BJ (cell line): ENCODE measurements at places on chromosomes 3 and 15.

DNA sequence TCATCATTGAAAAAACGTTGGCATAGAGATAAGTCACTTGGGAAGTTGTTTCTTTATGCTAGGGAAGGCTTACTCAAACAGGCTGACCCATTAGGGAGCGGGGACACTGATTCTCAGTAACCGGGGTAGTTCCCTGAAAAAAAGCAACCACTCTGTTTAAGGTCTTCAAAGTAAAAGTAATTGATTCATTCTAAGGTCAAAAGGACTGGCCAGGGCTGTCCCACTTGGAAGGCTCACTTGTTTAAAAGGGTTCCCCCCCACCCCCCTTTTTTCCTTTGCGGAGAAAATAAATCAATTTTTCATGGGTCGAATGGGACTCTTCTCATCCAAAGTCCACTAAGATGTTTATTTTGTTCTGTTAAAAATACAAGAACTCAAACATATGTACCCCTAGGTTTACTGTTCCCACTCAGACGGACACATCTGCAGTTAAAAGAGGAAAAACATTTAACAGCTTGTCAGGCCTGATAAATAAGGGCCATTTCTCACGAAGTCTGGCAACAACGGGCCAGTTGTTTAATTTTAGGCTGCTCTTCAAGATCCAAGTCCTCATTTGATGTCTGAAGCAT is 53.0 kb downstream of the ARHGEF3 start:
- no peak for DNase-seq

GRCh38 chr15:90989040-90989768 is 5.1 kb downstream of the PRC1 start:
- no peak for DNase-seq

- no peak for DNase-seq
These were observed 5.5 kb upstream of the CLN6 start for GRCh38 chr15:68235022-68235421.

DNA sequence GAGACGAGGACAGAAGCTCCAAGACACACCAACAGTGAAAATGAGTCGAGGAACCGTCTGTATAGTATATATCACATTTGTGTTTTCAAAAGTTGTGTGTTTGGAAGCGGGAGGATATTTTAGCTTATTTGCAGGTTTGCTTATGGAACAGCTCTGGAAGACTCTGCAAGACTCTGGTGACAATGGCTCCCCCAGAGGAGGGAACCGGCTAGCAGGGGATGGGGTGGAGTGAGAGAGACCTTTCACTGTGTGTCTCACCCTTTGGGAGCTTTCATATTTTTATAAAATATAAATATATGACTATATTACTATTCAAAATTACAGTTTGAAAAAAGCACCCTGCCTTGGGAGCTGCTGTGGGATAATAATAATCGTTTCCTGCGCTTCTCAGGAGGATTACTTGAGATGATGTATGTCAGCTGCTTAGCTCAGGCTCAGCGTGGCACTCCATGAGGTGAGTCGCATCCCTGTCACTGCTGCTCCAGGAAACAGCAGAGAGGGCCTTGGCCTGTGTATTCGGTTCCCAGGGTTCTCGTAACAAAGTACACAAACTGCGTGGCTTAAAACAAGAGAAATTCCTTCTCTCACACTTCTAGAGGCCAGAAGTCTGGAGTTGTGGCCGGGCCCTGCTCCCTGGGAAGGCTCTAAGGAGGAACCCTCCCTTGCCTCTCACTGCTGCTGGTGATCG is 183.9 kb downstream of the FAM43A start:
- no peak for DNase-seq

- DNase-seq = no peak
These were observed 678.5 kb downstream of the NR2F2 start for GRCh38 chr15:97009031-97009431.

DNA sequence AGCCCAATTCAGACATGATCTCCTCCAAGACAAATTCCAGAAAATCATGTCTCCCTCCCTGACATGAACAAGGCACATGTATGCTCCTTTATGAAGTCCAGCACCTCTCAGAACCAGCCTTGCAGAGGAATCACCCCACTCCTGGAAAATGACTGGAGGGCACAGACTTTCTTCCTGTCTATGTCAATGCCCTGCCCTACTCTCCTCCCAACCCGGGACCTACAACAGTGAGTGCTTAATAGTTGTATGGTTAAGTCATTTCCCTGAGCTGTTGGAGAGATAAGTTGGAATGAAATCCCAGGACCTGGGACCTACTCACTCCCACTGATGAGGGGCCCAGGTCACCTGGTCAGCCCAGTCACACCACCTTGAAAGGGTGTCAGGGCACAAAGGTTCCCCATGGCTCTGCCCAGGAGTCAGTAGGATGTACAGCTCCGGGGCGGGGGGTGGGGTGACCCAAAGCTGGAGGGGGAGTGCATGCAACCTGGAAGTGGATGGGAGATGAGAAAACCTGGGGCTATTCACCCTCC is 80.1 kb upstream of the HERC1 start:
- no peak for DNase-seq

DNA sequence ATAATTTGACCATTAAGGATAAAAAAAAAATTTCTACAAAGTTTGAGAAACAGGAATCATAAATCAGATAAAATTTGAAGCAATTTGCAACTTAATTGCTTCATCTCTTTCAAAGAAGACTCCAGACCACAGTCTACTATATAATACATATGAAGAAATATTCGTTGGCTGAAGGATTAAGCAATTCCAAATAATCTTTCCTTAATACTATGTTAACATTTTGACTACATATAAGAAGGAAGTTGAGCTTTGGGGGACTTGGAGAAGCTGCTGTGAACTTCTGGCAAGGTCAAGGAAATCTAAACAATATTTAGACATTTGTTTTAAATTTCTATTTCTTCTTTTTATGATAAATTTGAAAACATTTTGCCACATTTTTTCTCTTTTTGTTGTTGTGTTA is 13.5 kb upstream of the GABRR3 start:
- DNase-seq = no peak

DNA sequence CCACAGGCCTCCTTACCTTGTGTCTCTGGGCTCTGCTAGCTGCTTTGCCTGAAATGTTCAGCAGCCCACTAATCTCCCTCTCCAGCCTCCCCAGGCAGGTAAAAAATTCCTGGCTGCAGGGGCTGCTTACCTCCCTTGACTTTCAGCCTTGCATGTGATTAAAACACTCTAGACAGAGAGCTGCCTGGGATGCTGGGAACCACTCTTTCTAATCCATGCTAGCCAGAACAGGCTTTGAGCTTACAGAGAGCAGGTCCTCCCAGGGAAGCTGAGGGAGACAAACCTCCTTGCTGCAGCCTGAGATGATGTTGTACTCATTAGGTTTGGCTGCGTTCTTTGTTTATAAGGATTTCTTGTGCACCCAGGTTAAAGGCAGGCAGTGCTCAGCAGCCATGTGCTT is 33.7 kb upstream of the LIPC start:
- no peak for DNase-seq

DNA sequence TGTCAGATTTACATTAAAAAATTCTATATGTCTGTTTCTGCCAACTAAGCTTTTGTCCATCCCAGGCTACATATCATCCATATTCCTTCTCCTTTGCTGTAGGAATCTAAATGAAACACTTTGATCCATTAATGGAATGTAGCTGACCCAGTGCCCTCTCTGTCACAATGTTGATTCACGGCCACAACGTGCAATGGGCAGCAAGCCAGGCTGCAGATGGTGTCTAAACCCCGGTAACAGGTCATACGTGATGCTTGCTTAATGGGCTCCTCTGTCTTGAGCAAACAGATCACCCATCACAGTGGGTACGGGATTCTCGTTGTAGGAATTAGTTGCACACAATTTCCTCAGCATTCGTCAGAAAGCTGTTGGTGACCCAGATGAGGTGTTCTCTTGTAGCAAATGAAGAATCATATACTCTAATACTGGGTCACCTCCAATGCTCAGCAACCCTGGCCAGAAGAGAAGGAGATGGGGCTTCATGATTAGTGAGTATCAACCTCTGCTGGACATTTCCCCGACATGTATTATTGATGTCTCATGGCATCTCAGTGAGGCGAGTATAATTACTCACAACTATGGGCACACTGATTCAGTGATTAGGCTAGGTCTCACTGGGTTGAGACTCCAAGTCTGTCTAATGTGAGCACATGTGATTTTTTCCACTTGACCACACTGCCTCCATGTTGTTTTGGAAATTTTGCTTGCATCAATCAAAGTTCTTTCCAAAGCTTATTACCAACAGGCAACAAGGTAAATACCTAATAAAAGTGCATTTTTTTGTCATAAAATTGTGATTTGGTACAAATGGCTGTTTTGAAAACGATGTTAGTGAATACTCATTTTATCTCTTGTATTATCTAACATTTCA is 12.9 kb upstream of the DCBLD2 start:
- no peak for DNase-seq

DNA sequence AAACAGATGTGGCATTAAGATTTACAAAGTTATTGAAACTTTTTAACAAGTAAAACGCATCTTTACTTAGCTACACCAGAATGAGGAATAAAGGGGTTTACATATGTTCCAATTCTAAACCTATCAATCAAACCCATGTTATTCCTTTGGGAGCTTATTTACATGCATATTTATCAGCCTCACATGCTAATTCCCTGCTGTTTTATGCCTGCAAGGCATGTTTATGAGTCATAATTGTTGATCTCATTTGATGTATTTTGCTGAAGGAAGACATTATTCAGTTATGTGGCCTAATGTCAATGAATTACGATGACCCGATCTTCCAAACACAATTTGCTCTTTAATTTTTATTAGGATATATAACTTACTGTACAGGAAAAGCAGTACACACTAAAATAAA is 272.9 kb downstream of the TBC1D5 start:
- no peak for DNase-seq

DNA sequence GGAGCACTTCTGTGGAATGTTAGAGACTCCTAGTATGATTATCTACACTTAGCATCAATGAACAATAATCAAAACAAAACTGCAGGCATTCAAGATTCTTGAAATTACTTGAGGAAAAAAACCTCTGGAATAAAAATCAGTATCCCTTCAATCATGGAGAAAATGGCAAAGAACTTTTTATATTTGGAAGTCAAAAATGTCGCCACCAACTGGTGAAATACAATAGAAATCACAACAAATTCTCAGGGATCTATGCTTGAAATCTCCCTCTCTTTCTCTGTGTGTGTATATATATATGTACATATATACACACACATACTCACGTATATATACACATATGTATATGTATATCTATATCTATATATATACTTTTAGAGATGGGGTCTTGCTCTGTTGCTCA is 378.9 kb upstream of the ALCAM start:
- DNase-seq = no peak

GRCh38 chr3:113695431-113695785 is 1.0 kb downstream of the USF3 start:
- no peak for DNase-seq

DNA sequence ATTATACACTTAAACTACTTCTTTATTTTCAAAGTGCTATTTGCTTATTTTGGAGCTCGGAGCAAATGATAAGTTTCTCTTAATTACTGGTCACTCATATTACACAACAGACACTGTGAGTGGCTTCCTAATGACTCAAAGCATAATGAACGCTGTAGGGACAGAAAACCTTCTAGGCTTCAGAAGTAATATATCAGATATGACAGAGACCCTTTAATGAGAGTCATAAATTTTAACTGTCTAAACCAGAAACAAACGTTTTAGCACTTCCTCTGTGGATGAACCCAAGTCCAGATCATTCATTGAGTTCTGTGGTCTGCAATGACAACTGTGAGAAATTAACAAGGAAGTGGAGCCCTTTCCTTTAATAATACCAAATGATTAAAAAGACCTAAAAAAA is 66.6 kb downstream of the ARPP21 start:
- DNase-seq = no peak

GRCh38 chr15:48946074-48946839 is 17.5 kb downstream of the SHC4 start:
- no peak for DNase-seq

DNA sequence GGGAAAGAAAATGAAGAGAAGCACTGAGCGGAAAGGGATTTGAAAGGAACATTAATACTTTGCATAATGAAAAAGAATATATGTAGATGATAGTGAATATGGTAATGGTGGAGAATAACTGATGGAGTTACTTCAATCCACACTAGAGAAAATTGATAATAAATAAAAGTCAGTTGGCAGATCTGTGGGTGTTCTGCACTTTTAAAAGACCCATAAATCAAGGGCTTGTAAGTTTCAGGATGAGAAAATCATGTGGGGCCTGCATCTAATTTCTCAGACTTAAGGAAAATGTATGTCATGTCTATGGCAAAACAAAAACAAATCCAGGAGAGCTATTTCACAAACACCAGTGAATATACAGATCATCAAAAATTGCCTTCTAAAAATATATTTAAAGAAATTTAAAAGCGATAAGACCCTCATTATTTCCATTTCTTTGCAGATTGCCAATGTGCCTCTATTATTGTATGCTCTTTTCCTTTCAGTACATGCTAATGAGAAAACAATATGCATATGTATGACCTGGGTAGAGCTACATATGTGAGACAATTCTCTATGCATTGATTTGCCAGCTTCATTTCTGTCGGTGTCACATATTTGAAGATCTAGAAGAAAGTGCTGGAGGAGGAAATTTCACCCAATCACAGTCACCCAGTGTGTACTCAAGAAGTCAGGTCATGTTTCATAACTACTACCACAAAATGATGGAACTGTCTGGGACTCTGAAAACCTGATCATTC is 269.9 kb upstream of the PDZRN3 start:
- no peak for DNase-seq

GRCh38 chr3:118986734-118987133 is 47.9 kb downstream of the IGSF11 start:
- DNase-seq = no peak

- no peak for DNase-seq
These were observed 32.6 kb downstream of the HACD2 start for GRCh38 chr3:123552095-123552714.

DNA sequence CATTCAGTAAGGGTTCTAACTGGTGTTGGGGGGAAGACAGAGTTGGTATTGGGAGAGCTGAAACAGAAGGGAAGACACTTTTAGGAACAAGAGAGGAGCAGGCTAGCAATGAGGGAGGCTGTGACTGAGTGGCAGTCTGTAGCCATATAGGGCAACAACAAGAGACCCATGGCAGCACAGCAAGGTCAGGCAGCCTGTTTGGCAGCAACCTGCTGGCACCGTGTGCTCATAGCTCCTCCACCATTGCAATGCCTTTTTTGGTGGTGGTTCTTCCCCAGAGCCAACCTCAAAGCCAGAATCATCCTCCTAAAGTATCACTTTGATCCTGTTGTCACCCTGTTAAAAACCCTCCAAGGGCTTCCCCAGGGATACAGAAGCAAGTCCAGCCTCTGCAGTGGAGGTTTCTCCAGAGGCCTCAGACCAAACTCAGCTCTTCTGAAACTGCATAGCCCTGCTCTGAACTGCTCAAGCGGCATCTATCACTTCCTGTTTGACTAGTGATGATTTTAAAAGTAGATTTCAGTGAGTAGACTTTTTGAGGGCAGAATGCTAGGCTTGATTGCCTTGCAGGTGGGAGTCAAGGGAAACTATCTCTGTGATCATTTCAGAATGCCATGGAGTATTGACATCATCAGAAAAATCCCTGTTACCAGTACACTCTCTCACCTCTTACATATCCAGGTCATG is 176.9 kb downstream of the STAC start:
- no peak for DNase-seq
